Fibroblast of lung (primary cell): ENCODE measurements at places on chromosomes 5 and 9. TPM values are rescaled to one million over a fixed set of nuclear protein-coding genes. Genes with fewer than 3 reads are reported as not detected.

DNA sequence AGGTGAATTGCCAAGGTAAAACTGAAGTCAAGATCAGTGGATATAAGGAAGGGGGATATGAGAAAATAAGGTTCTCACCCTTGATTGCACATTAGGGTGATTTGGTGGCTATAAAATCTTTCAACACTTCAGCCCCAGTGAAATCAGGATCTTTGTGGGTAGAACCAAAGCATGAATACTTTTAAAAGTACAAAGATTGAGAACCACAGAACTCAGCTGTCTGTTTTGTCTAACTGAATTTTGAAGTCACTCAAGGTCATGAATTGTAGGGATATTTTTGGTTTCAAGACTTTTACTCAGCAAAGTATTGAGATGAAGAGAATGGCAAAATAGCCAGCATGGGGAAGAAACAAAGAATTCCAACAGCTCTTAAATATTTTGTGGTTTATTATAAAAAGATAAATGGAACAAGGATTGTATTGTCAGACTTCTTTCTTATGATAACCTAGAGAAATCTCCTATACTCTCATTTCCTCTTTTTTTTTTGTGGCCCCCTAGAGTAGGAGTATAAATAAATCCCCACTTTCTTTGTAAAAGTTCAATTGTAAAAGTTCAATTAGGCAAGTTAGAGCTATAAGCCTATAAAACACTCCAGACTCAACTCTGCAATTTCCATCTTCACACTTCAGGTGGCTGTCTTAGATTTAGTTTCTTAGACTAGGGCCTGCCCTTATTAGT, 272.9 kb downstream of the PDE4D start:
- DNase-seq: no peak
- no peaks in the 10 kb centered on the region for H3K36me3 ChIP-seq
- H3K4me1 ChIP-seq: no peaks in the 10 kb centered on the region

DNA sequence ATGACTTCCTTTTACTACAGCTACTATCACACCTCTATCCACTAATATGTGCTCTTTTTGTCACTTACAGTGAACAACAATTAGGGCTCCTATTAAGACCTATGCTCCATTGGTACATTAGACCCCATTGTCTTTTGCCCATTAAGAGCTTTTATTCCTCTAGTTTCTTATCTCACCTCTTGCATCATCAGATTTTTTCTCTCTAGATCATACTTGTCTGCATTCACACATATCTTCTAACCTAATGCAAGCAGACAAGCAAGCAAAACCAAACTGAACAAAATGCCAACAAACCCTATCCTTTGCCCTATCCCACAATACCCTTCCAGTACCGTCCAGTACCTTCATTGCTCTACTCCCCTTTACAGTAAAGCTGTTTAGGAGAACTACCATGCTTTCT, 10.1 kb upstream of the RBM27 start:
- H3K27ac ChIP-seq: no peak overlapping the region
- no peaks in the 10 kb centered on the region for H3K27me3 ChIP-seq
- no peak overlapping the region for H3K4me3 ChIP-seq
- peak; percentile 58 for DNase-seq
- H3K4me1 ChIP-seq: no peaks in the 10 kb centered on the region
- no peaks in the 10 kb centered on the region for H3K36me3 ChIP-seq

- DNase-seq: no peak
- no peak overlapping the region for H3K4me3 ChIP-seq
- H3K36me3 ChIP-seq: no peaks in the 10 kb centered on the region
- no peaks in the 10 kb centered on the region for H3K27me3 ChIP-seq
- no peak overlapping the region for H3K27ac ChIP-seq
Observed at GRCh38 chr5:143882520-143882919, 70.6 kb downstream of the HMHB1 start.

GRCh38 chr9:129400001-129400970, 220.6 kb downstream of the C9orf50 start:
- no peaks in the 10 kb centered on the region for H3K36me3 ChIP-seq
- DNase-seq: no peak
- peaks cover 2% of the 10 kb centered on the region for H3K4me1 ChIP-seq
- peaks cover 5% of the 10 kb centered on the region for H3K27me3 ChIP-seq
- no peak overlapping the region for H3K27ac ChIP-seq

GRCh38 chr5:161513942-161514341, 32.6 kb downstream of the GABRB2 start:
- no peaks in the 10 kb centered on the region for H3K4me1 ChIP-seq
- H3K36me3 ChIP-seq: no peaks in the 10 kb centered on the region
- no peak overlapping the region for H3K4me3 ChIP-seq
- H3K27me3 ChIP-seq: no peaks in the 10 kb centered on the region
- H3K27ac ChIP-seq: no peak overlapping the region

Gene TOPORS
- 32.0 and 33.1 TPM in 2 replicates for total RNA-seq

Gene IGIP
- total RNA-seq: 11.7 and 13.4 TPM in 2 replicates

Gene PTGER4
- total RNA-seq: 3.3 and 5.4 TPM in 2 replicates
